Kidney epithelial cell (primary cell): ENCODE measurements at places on chromosomes 3 and 15. TPM values are rescaled to one million over a fixed set of nuclear protein-coding genes. Genes with fewer than 3 reads are reported as not detected.

- no peak for DNase-seq
These were observed 334.6 kb upstream of the GRM7 start for GRCh38 chr3:6526321-6526720.

- no peak for DNase-seq
These were observed 3.9 kb downstream of the PHLDB2 start for GRCh38 chr3:111862974-111863373.

DNA sequence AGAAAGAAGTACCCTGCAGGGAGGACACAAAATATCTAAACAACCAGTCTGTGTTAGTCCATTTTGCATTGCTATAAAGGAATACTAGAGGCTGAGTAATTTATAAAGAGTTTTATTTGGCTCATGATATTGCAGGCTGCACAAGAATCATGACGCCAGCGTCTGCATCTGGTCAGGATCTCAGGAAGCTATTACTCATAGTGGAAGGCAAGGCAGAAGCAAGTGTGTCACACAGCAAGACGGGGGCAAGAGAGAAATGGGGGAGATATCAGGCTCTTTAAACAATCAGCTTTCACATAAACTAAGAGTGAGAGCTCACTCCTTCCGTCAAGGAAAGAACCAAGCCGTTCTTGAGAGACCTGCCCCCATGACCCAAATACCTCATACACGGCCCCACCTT is 614.8 kb downstream of the ZIC1 start:
- no peak for DNase-seq

GRCh38 chr3:172244011-172244410 is 204.2 kb downstream of the GHSR start:
- no peak for DNase-seq

DNA sequence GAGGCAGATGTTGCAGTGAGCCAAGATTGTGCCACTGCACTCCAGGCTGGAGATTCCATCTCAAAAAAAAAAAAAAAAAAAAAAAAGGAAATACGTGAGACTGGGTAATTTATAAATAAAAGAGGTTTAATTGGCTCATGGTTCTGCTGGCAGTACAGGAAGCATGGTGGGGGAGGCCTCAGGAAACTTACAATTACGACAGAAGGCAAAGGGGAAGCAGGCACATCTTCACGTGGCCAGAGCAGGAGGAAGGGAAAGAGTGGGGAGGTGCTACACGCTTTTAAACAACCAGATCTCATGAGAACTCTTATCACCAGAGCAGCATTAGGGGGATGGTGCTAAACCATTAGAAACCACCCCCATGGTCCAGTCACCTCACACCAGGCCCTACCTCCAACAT is 138.2 kb upstream of the IL12A start:
- no peak for DNase-seq

- DNase-seq, result no peak
These were observed 3.7 kb upstream of the NGRN start for GRCh38 chr15:90261811-90262210.

DNA sequence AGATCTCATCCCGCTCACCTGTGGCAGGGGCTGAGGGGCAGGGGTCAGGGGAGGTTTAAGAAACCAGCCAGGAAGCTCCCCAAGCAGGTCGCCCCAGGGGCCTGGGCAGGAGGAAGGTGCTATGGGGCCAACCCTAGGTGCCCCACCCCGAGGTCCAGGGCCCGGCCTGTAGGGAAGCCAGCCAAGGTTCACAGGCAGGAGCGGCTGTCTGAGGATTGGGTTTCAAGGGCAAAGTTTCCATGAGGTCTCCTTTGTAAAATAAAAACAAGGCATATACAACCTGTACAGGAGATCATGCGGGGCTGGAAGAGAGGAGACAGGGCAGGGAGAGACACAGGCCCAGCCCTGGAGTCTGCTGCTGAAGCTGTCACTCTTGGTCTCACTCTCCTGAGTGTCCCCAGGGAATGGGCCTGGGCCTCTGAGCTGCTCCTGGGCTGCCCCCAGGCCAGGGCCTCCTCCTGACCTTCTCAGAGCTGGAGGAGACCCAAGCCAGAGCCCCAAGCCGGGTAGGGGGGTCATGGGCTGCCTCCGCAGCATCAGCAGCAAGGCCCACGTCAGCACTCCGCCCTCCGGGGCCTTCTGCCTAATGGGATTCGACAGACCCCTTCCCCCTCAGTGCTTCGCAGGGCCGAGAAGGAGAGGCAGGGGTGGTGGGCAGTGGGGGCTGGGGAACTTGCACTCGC is 5.5 kb downstream of the CPLX3 start:
- no peak for DNase-seq

DNA sequence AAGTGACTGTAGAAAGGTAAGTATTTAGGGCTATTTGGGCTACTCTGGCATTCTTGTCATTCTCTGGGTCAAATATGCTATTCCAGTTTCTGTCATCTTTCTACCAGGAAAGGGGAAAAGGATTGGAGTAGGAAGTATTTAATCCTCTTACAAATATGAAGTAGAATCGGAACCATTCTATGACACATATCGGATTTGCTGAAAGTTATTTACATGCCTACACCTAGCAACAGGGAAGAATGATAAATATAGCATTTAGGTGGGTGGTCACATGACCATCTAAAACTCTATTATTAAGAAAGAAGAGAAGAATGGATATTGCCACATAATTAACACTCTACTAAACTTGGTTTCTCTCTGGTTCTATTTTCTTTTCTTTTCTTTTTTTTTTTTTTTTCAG is 1353.1 kb downstream of the ZPLD1 start:
- no peak for DNase-seq

- DNase-seq, result no peak
These were observed 414.5 kb downstream of the GRM7 start for GRCh38 chr3:7275396-7275795.

GRCh38 chr3:148901987-148902791 is 37.1 kb downstream of the CPA3 start:
- no peak for DNase-seq

DNA sequence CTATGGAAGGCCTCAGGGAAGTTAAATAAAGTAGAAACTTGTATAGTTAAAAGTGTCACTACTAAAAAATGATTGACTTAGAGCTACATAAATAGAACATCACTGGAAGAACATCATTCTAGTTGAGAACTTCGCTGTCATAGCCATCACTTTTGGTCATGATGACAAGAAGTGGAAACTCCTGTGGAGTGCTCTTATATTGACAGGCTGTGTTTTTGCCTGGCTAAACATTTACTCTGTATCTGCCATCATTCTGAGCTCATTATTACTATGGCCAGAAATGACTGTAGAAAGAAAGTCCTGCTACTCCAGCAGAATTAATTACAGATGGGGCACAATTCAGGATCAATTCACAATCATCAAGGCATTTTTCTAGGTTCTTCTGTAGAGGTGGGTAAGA is 165.1 kb upstream of the GOLIM4 start:
- no peak for DNase-seq

DNA sequence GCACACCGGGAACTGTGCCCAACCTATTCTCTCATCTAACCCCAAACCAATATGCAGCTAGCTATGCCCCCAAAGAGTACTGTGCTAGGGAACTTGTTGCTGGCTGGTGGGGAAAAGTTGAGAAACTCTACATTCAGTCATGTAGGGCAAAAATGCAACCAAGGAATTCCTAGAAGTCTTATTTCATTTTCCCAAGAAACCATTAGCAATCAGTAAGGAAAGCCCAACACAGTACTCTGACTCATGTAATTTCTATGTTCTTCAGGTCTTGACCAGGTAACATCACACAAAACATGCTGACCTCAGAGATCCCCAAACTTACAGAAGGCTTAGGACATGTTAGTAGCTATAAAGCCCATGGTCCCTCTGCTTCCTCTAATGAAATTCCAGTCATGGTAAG is 52.1 kb downstream of the TASOR start:
- DNase-seq, result no peak

DNA sequence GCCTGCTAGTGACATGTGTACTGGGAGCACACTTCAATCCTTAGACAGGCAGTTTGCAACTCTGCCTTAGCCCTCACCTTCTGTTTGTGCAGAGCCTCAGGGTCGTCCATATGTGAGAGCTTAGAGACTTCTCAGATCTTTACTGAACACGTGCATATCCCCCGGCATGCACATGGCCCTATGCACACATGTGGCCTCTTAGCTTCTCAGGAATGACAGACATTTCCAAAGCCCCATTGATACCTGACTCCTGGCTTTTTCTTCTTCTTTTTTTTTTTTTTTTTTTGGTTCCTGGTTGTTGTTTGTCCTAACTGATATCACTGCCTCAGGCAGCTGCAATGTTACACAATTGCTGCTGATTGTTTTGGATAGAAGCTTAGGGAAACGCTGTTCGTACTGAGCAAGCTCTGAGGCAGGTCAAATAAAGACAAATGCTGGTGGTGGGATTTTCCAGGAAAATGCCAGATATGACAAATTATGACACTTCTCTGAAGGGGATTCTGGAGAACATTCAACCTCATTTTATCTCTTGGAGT is 107.2 kb upstream of the RGMA start:
- no peak for DNase-seq

GRCh38 chr3:122235147-122235546 is 51.7 kb downstream of the CASR start:
- DNase-seq, result no peak

GRCh38 chr3:194806991-194807630 is 121.4 kb downstream of the FAM43A start:
- DNase-seq, result no peak

GRCh38 chr3:44439499-44440295 is 37.8 kb downstream of the ZNF445 start:
- no peak for DNase-seq

DNA sequence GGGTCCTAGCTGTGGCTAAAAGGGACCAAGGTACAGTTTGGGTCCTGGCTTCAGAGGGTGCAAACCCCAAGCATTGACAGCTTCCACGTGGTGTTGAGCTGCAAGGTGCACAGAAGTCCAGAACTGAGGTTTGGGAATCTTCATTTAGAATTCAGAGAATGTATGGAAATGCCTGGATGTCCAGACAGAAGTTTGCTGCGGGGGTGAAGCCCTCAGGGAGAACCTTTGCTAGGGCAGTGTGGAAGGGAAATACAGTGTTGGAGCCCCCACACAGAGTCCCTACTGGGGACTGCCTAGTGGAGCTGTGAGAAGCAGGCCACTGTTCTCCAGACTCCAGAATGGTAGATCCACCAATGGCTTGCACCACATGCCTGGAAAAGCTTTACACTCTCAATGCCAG is 17.9 kb downstream of the RNF13 start:
- DNase-seq, result no peak

- DNase-seq, result no peak
These were observed 86.8 kb downstream of the BFSP2 start for GRCh38 chr3:133486658-133487057.

GRCh38 chr3:112013058-112013783 is 14.5 kb downstream of the TAGLN3 start:
- DNase-seq, result no peak

- DNase-seq, result no peak
These were observed 137.6 kb upstream of the TRIM42 start for GRCh38 chr3:140540262-140540661.

The BTBD1 gene
- total RNA-seq, result 85.4 and 90.0 TPM in 2 replicates

The GPR149 gene
- total RNA-seq, result not detected in 2 replicates

The SECISBP2L gene
- total RNA-seq, result 20.0 and 22.4 TPM in 2 replicates

The SPTBN5 gene
- 0.14 and 0.17 TPM in 2 replicates for total RNA-seq

The CRBN gene
- 39.6 and 43.9 TPM in 2 replicates for total RNA-seq

The PYGO1 gene
- total RNA-seq, result 6.8 and 10.3 TPM in 2 replicates

The SEMA7A gene
- total RNA-seq, result 289 and 322 TPM in 2 replicates

The LSAMP gene
- 10.2 and 12.2 TPM in 2 replicates for total RNA-seq

The DAZL gene
- total RNA-seq, result not detected in 2 replicates

The CCDC9B gene
- 13.6 and 20.3 TPM in 2 replicates for total RNA-seq

The PLSCR5 gene
- total RNA-seq, result not detected in 2 replicates

The CHRNA7 gene
- 2.7 and 4.8 TPM in 2 replicates for total RNA-seq
